ENCODE measurements at places on chromosomes 4 and X.

DNA sequence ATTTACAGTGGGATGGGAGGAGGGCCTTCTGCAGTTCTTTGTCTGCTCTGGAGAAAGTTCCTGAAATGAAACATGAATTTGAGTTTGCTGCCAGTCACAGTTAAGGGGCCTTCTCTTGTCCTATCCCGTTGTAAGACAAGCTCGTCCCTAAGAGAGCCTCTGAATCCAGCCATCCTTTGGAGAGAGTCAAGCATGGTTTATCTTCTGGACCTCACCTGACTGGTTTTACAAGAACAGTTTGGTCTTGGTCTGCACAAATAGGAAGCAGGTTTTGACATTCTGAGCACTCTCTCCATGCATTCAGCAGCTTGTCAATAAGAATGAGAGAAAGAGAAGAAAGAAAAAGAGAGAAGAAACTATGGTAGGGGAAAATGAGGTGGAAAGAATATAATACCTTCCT lies 20.4 kb upstream of the TENM3 start:
- no peak for DNase-seq

DNA sequence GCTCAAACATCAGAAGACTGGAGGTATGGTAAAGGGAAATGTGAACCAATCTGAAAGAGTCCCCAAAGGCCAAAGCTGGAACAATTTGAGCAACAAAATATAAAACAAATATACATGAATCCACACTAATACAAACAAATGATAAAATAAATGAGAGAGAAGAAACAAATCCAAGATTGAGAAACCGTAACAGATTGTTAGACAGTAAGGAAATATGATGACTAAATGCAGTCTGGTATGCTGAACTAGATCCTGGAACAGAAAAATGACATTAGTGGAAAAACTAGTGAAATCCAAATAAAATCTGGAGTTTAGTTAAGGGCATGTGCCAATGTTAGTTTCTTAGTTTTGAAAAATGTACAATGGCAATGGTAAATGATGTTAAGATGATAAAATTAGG lies 15.9 kb downstream of the PPA2 start:
- DNase-seq, result no peak

- DNase-seq, result no peak
Observed at GRCh38 chrX:77223046-77223445, 224.1 kb upstream of the FGF16 start.

DNA sequence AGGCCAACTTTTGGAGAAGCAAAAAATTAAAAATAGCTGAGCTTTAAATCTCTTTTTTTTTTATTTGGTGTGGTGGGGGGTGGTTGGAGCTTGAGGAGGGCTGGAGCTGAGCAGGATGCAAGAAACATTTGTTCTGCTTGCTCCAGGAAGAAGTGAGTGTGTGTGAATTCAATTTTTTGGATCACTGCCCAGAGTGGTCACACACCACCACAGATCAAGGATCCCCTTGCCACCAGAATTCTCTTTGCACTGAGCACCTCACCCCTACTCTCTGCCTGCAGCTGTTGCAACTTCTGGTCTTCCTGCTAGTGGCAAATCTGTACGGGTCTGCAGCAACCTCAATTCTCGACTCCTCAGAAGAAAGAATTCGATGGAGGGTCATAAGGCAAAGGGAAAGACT lies 19.9 kb upstream of the PLP1 start:
- DNase-seq, result no peak

GRCh38 chrX:57821703-57822387 lies 88.4 kb downstream of the ZXDA start:
- DNase-seq, result peak; percentile 67

- DNase-seq, result no peak
Observed at GRCh38 chrX:136268051-136269048, 17.1 kb upstream of the MAP7D3 start.

GRCh38 chr4:92519727-92520126 lies 216.0 kb downstream of the GRID2 start:
- DNase-seq, result no peak

- peak; percentile 91 for DNase-seq
Observed at GRCh38 chr4:123418351-123418931, 21.8 kb downstream of the SPRY1 start.

DNA sequence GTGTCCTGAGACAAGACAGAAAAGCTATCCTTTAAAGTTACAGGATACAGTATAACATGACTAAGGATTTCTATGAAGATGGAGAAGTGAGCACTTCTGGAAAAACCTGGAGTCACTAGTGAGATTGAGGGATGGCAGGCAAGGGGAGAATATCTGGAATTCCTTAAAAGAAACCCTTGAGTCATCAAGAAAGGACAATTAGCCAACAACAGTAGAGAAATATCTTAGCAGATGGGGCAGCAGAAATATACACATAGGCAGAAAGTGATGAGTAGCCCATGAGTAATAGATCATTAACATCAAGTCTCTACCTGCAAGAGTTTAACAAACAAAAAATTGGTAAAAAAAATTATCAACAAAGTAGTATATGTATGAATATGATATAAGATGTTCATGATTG lies 858.8 kb upstream of the FRG1 start:
- DNase-seq, result no peak

GRCh38 chr4:181688872-181689271 lies 554.3 kb upstream of the TENM3 start:
- no peak for DNase-seq

GRCh38 chr4:3250956-3251690 lies 2.2 kb downstream of the MSANTD1 start:
- DNase-seq, result no peak

DNA sequence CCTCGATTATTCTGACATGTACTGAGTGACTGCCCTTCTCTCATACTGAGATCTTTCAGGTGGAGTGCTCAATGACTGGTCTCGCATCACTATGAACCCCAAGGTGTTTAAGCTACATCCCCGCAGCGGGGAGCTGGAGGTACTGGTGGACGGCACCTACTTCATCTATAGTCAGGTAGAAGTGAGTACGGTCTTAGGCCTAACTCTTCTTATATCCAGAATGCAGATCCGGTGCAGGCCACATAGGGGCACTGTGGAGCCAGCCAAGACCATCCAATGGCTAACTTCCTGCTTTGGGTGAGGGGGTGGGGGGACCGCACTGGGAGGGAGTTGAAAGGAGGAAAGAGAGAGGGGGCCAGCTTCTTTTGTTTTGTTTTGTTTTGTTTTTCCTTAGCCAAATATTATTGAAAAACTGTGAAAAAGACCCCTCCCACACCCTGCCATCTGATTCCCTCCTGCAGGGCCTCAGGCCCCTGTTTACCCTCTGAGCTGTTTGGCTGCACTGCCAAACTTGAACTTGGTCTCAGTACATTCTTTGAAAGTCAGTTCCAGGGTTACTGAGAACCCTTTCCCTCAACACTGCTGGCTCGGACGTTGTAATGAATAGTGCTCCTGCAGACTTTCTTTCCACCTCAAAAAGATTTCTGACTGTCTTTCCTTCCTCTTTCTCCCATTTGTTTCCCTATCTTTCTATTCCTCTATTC lies 16.2 kb downstream of the AWAT2 start:
- DNase-seq, result peak; percentile 36

GRCh38 chrX:131792789-131793462 lies 230.2 kb upstream of the STK26 start:
- DNase-seq, result no peak

- no peak for DNase-seq
Observed at GRCh38 chr4:76246025-76246424, 5.5 kb upstream of the FAM47E start.

DNA sequence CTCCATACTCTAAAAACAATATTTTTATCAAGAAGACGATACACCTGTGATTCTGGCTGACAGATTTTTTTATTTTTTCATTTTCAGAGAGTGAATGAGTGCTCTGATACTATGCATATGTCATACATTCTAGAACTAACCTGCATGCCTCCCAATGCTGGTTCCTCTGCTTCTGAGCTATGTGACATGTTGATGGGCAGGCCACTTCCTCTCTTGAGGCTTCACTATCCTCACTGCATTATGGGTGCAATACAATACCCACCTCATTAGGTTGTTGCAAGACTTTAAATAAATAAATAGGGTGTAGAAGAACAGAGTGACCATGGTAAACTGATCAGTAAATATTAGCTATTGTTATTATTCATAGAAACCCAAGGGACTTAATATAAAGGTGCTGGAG lies 408.3 kb downstream of the HNRNPD start:
- DNase-seq, result no peak

- no peak for DNase-seq
Observed at GRCh38 chrX:22338740-22339139, 66.0 kb downstream of the CBLL2 start.

DNA sequence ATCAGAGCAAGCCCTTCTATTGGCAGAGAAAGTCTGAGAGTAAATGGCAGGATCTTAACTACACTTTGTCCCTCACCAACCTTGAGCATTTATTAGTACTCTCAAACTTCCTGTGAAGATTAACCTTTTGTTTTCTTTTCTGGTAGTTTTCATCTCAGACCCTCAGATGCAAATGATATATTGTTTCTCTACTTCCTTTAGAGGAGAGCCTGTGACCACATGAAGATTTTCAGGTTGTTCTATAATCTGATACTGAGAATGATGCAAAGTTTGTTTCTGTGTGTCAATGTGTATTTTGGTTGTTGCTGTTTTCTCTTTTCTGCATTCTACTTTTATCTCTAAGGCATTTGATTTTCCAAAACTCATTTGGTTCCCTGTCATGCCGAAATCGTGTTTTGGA lies 165.8 kb upstream of the CYSLTR1 start:
- no peak for DNase-seq

DNA sequence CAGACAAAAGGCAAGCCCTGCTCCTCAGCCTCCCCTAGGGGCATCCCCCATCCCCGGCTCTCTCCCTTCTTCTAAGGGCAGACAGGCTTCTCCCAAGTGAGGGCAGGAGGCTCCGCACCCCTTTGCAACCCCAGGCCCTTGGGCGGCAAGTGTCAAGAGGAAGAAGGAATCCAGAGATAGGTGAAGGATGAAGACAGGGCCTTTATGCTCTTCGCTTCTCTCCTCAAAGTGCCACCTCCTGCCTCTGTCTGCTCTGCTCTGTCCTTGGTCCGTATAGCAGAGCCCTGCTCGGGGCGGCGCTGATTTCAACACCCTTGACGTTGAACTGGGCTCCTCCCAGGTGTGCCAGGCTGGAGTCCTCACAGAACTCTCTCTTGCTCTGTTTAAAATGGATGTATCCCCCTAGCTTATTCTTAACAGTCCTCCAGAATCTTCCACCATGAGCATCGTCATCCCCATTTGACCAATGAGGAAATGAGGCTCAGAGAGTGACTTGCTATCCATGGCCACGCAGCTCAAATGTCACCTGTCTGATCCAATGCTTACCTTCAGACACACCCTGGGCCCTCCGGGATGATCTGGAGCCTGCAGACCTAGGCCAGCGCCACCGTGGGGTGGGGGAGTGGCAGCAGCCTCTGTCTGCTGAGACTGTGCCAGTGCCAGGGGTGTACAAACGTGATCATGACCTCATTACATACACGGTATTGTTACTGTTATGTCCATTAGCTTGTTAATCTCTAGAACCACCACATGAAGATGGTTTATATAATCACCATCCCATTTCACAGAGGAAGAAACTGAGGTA lies 99.8 kb downstream of the PHKA2 start:
- DNase-seq, result no peak

- no peak for DNase-seq
Observed at GRCh38 chr4:3780347-3781171, 14.4 kb downstream of the ADRA2C start.

All from COLO829 (cell line).